ENCODE measurements at places on chromosomes 4 and X.

DNA sequence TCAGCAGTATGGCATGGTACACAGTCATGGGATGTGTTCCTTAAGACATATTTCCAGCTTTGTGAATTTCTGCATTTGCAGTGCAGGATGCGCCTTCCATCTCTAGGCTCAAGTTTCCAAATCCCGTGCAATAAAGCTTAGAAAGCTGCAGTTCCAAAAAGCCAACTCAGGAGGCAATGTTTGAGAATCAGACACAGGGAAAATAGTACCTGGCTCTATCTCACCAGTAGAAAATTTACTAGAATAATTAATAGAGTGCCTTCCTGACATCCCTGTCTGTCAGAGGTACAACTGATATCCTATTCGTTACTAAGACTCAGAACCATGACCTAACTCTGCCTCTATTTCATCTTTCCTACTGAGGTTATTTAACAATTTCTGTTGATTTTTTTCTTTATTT lies 1333.0 kb downstream of the PCDH19 start:
- DNase-seq, result no peak

DNA sequence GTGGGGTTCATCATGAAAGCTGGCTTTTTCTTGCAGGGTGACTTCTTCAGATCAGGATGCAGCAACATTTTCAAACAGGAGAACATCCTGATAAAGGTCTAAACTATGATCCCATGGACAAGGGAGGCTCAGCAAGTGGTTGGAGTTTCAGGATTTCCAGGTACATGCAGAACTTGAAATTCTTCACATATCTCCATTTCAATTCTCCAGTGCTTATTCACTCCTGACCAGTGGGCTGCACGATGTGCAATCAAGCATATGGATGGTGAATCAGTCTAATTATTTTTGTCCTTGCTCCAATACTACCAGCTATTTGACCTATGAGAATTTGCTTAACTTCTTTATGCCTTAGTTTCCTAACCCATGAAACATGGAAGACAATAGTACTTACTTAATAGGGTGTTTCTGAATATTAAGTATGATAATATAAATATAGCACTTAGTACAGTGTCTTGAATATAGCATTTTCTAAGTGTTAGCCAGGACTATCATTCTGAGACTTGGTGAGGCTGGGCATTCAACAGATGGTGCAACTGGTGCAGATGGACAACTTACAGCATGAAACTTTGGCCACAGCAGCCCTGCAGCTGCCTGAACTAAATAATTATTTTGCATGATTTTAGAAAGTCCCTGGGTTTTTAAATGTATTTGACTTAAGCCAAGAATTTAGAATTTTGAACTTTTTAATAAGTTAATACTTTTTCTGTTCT lies 92.4 kb downstream of the HPGD start:
- DNase-seq, result no peak

GRCh38 chrX:132737743-132738142 lies 220.7 kb downstream of the HS6ST2 start:
- peak; percentile 40 for DNase-seq

DNA sequence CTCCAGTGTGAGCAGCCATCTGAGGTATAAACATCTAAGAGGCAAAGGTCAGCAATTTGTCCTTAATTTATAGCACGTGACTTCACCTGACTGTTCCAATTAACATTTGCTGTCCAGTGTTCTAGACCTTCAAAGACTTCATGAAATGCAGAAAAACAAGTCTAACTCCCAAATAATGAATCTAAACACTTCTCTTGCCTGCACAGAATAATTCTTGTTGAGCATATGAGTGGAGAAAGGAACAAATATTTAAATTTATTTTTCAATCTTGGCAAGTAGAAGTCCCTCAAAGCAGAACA lies 12.0 kb downstream of the RFC1 start:
- no peak for DNase-seq

DNA sequence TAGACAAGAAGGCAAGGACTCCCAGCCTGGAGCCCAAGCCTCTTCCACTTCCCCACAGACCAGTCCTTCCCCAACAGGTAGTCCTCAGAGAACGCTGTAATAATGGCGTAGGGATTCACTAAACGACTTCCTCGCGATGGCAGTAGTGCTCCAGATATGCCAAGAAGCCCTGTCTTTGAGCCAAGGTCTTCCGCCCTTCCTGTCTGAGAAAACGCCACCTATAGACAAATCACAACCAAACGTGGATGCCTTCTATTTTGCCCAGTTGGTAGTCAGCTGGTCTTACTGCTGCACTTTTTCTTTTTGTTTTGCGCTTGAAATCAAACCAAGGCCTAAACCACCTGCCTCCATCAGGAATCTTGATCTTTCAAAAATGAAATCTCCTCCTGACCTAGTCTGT lies 203.3 kb downstream of the OR13H1 start:
- no peak for DNase-seq

GRCh38 chr4:177093964-177094363 lies 215.7 kb upstream of the NEIL3 start:
- no peak for DNase-seq

- no peak for DNase-seq
These were observed 111.5 kb downstream of the ASB9 start for GRCh38 chrX:15158350-15158735.

- DNase-seq, result peak; percentile 3
These were observed 24.7 kb downstream of the KCNE5 start for GRCh38 chrX:109600237-109600651.

DNA sequence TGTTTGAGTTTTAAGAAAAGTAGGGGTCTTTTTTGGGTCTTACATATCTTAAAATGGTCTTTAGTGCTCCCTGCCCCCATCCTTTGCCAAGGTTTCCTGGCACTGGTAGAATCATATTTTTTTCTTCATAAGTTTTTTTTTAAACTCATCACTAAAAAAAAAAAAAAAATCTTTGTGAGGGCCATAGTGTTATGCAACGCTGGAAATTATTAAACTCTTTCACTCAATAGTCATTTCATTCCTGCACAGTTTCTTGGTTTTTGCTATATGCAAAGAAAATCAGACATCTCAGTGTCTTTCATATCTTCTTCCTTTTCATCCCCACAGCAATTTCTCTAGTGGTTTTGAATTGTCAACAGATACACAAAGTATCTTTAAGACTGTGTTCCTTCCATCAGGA lies 95.6 kb downstream of the TMA16 start:
- no peak for DNase-seq

DNA sequence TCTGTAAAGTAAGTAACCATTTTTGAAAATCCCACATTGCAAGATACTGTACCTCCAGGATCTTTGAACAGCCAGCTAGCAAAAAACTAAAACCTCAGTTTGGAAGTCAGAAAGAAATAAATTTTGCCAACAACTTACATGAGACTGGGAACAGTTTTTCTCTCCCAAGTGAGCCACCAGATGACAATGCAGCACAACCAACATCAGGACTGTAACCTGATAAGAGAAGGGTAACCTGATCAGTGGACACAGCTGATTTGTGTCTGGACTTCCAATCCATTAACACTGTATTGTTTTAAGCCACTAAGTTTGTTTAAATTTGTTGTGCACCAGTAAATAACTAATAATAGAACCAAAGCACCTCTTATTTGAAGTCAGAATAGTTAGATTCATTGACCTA lies 923.3 kb downstream of the FAT4 start:
- no peak for DNase-seq

DNA sequence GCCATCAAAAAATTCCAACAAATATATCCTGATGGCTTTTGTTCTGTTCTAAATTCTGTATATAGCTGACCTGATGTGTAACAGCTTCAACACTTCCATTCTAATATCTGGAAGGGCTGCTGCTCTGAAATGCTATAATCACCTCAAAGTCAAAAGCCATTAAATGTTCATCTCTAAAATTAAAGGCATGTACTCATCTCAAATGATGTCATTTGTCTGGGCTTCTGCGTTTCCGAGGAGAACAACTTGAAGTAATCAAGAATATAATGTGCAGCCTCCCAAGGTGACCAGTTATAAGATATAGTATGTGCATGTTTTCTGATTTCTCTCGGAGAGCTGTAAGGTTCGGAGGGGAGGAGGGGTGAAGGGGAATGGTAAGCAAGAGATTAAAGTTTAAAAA lies 237.6 kb downstream of the SCFD2 start:
- DNase-seq, result no peak

DNA sequence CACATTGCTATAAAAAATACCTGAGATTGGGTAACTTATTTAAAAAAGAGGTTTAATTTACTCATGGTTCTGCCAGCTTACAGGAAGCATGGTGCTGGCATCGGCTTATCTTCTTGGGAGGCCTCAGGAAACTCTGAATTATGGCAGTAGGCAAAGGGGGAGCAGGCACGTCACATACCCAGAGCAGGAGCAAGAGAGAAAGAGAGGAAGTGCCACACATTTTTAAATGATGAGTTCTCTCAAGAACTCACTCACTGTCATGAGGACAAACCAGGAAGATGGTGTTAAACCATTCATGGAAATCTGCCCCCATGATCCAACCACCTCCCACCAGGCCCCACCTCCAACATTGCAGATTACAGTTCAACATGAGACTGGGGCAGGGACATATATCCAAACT lies 10.0 kb upstream of the AFF1 start:
- DNase-seq, result peak; percentile 23

DNA sequence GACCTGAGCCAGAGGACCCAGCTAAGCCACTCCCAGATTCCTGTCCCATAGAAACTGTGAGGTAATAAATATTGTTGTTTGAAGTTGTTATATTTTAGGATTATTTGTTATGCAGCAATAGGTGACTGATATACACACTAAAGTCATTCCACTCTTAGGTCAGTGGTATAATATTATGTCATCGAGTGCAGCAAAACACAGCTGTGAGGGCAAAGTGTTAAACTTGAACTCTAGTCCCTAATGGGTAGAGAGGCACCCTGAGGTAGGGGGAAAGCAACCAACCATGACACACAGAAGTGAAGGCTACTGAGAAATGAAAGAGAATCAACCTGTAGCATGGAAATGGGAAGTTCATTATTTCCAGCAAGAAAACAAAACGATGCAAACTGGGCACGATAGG lies 66.6 kb downstream of the ATXN3L start:
- no peak for DNase-seq

DNA sequence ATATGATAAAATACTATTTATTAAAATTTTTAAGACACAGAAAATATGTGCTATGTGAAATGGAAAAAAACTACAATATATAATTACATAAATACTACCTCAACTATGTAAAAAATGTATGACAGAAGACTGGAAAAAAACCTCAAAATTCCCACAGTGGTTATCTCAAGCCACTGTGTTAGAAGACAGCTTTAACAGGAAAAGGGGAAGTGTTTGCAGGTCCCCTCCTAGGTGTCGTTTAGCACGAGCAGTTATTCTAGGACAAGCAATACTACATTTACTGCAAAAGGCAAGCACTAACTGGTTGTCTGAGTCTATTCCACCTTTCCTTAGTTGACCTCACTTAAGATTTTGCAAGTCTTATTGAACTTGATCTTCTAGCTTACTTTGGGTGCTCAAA lies 44.9 kb upstream of the PHF8 start:
- peak; percentile 22 for DNase-seq

- DNase-seq, result no peak
These were observed 348.5 kb upstream of the FTHL17 start for GRCh38 chrX:31420302-31420701.

DNA sequence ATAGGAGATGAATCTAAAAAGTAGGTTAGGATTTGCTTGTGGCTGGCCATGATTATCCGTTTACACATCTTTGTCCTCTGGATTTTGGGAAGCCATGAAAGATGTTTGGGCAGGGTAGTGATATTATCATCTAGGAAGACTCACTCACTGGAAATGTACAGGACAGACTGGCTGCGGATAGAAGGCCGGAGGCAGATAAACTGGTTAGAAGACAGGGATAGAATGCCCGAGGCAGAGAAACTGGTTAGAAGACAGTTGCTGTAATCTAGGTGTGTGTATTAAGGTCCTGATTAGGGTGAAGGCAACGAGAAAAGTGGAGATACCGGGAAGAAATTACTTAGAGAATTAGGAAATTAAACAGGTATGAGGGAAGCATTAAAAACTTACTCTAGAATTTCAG lies 68.8 kb downstream of the SPRY1 start:
- no peak for DNase-seq

- no peak for DNase-seq
These were observed 857.9 kb upstream of the HTR2C start for GRCh38 chrX:113726009-113726408.

- no peak for DNase-seq
These were observed 253.7 kb upstream of the TAPT1 start for GRCh38 chr4:16480011-16480410.

- DNase-seq, result peak; percentile 25
These were observed 107.7 kb downstream of the ANXA3 start for GRCh38 chr4:78659264-78659663.
